ENCODE measurements at places on chromosomes 6 and 20.
A peak's percentile ranks its signal among the peaks of the same experiment; 100 is the strongest.

GRCh38 chr6:85077098-85077497 lies 312.7 kb upstream of the TBX18 start:
- DNase-seq = no peak

DNA sequence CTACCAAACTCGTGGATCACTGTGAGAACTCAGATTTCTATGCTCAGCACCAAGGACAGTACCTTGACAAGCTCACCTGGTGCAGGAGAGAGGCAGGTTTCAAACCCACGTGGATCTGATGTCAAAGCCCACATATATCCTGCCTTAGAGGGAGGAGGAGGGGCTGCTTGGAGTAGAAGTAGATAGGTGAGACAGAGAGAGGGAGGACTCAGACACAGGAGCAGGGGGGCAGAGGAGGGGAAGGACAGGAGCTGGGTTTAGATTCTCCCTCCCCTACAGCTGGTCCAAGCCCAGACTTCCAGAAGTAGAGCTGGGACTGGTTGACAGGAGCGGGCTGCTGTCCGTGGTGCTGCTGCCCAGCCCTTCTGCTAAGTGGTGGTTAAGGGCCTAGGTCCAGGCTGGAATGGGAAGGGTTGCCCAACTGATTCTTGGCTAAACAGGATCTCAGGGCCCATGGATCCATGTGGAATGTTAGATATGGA lies 77.5 kb downstream of the CDH22 start:
- no peak for DNase-seq

- no peak for DNase-seq
Measured at GRCh38 chr6:73704260-73704659, 8.3 kb downstream of the CD109 start.

GRCh38 chr6:33208091-33208967 lies at the start of gene RING1:
RING1 (plus strand) TSS chr6:33208500; CDS start chr6:33208823, 323 bp downstream.
- peak; percentile 98 for DNase-seq

DNA sequence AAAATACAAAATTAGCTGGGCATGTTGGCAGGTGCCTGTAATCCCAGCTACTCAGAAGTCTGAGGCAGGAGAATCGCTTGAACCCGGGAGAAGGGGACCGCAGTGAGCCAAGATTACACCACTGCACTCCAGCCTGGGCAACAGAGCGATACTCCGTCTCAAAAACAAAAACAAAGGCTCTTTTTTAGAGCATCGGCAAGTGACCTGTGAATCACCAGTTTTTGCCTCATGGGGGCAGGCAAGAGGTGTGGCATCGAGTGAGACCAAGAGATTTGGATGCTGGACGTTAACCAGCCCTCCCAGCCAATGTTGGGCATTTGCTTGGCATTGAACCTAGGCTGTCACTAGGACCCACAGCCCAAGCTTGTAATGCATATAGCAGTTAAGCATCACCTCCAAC lies 14.6 kb upstream of the CDK5RAP1 start:
- no peak for DNase-seq

GRCh38 chr6:55868771-55869479 lies 6.5 kb downstream of the BMP5 start:
- no peak for DNase-seq

All from frontal cortex (tissue), 4 donors.